ENCODE measurements at places on chromosomes 1 and 21.

GRCh38 chr1:176876966-176877515, 287.5 kb downstream of the ASTN1 start:
- DNase-seq: no peak

GRCh38 chr1:47235241-47235681, 3.2 kb upstream of the TAL1 start:
- no peak for DNase-seq

GRCh38 chr1:31084782-31085569, 19.5 kb upstream of the PUM1 start:
- no peak for DNase-seq

DNA sequence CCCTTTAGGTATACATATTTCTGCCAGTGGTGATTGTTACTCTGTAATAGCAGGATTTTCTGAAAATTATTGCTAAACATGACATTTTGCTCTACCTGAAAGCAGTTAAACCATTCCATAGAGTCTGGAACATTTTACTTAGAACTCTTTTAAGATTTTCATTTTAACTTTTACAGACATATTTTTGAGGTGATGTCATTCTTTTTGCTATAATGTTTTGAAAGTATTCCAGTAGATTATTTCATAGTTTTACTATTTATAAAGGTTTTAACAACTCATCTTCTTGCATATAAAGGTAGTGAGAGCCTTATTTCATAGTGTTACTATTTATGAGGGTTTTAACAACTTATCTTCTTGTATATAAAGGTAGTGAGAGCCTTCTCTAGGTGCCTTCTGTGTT, 42.9 kb downstream of the PTBP2 start:
- no peak for DNase-seq

GRCh38 chr1:59116920-59117542, 179.9 kb upstream of the FGGY start:
- no peak for DNase-seq

GRCh38 chr1:225866061-225866837, 15.9 kb downstream of the TMEM63A start:
- peak; percentile 53 for DNase-seq

DNA sequence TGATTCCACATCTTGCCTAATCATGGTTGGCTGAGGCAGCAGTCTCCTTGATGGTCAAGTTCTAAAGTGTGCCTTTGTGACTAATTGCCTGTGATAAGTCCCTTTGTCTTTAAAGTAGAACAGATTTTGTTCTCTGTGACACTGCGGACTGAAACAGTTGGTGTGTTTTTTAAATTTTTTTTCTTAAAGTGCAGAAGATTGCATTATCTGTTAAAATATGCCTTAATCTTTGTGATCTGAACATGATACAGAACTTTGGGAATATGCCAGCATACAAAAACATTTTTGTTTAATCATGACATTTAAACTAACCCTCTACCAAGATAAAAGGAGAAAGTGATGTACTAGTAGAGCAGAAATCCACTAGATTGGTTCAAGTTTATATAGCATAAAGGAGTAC, 1260.6 kb upstream of the ADGRL2 start:
- DNase-seq: no peak

GRCh38 chr21:35135481-35135880, 86.4 kb upstream of the RUNX1 start:
- DNase-seq: no peak

- no peak for DNase-seq
Measured at GRCh38 chr1:182170891-182171461, 109.5 kb upstream of the ZNF648 start.

DNA sequence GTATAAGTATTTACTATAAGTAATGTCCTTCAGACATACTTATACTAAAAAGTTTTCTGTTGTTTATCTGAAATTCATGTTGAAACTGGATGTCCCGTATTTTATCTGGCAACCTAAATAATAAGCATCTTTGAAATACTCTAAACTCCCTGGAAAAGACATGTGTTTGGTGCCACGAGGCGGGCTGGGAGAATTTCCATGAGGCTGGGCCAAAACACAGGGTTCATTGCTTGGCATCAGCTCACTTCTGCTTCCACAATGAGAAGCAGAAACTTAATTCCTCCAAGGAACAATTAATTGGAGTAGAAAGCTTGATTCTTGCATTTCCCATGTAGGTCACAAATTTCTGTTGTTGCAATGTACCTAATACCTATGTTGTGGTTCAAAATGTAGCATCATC, 110.2 kb downstream of the PSMG1 start:
- DNase-seq: no peak

DNA sequence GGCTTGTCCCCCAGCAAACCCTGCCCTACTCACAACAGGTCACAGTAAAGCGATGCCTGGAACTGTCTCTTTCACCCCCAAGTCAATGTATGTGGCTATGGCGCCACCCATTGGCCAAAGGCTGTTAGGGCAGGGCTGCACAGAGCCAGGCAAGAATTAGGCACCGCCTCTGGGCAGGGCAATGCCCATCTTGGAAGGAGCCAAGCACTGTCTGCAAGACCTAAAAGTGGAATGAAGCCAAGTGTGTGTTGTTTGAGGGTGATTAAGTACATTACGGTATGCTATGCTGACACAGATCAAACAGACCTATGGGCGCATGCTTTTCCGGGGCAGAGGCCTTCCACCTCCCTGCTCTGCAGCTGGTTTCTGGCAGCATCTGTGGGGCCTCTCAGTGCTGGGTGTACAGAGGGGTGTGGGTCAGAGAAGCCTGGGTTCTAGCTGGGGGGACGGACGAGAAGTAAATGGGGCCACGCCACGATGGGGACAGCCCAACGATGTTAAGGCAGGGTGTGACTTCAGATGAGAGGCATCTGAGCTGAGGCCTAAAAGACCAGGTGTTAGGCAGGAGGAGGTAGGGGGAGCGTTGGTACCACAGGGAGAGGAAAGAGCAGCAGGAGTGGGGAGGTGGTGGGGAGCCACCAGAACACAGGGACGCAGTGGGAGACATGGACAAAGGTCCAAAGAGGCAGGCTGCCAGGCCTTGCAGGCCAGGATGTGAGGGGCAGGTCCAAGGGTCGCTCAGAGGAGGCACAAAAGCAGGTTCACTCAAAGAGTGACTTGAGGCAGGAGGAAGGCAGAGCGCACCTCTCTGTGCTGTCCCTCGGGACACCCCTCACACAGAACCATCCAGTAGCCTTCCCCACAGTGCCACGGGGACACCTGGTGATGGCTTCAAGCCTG, 49.8 kb downstream of the ACOT7 start:
- DNase-seq: no peak

- DNase-seq: no peak
Measured at GRCh38 chr1:11537854-11538591, 59.1 kb downstream of the DISP3 start.

DNA sequence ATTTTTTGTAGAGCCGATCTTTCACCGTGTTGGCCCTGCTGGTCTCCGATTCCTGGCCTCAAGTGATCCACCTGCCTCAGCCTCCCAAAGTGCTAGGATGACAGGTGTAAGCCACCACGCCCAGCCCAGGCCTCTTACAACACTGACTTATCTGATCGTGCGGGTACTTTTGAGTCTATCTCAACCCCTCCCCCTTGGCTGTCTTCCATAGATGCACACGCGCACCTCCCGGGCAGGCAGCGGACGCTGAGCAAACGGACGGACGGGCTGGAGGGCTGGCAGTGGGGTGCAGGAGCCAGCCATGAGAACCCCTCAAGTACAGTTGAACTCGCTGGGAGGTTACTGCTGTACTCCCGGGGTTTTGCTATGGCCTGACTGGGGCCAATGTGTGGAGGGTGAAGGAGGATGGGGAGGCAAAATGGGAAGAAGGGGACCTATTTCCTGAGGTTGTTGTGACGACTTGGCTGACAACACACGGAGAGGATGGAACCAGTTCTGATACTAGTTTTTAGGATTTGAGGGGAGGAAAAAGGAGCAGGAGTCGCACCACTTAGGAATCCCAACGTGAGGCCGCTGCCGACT, 959 bp downstream of the CD58 start:
- DNase-seq: no peak

GRCh38 chr1:52976183-52977035, 49.3 kb downstream of the SCP2 start:
- DNase-seq: no peak

- no peak for DNase-seq
Measured at GRCh38 chr1:214186103-214186824, 94.7 kb upstream of the SMYD2 start.

GRCh38 chr21:30058928-30059327, 107.7 kb downstream of the CLDN17 start:
- no peak for DNase-seq

- DNase-seq: no peak
Measured at GRCh38 chr1:33292726-33293340, 28.1 kb downstream of the A3GALT2 start.

DNA sequence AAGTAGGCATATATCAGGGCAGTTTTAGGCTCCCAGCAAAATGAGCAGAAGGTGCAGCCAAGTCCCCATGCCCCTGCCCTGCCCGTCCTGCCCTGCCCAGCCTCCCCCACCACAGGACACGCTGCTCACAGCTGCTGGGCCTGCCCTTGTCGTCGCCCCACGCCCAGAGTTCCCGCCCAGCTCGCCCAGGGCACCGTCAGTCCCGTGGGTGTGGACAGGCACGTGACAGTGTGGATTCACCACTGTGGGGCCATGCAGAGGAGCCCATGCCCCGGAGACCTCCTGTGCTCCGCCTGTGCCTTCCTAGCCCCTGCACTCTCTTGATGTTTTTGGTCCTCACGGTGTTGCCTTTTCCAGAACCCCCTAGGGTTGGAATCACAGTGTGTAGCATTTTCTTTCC, 7.0 kb downstream of the FAAP20 start:
- no peak for DNase-seq

GRCh38 chr1:233859446-233859845, 45.0 kb upstream of the SLC35F3 start:
- no peak for DNase-seq

All from stimulated activated CD8-positive, alpha-beta memory T cell treated with anti-CD3 and anti-CD28 coated beads, Interleukin-15, amount 100 ng/mL, for 1 hour (primary cell).